Cerebellar cortex (tissue), 1 donor: ENCODE measurements at places on chromosomes 11 and 22.

- no peak for DNase-seq
Measured at GRCh38 chr22:26079009-26079408, 90.3 kb upstream of the SEZ6L start.

DNA sequence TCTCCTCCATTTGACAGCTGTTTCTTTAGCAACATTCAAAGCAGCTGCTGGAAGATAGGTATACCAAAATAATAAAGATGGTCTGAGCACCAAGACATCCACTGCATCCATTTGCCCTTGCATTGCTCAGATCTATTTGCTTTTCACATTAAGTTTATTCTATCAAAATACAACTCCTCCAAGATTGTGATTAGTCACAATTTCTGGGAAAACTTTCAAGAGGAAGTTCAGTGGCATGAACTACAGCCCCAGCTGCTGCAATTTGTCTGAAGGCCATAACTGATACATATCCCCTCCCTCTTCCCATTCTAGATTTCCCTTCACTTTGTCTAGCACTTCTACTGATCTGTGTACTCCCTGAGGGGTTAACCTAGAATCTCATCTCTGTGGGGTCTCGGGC, 117.5 kb upstream of the CEP126 start:
- no peak for DNase-seq

- no peak for DNase-seq
Measured at GRCh38 chr22:46428171-46428570, 92.7 kb downstream of the TRMU start.

- DNase-seq, result no peak
Measured at GRCh38 chr11:113596658-113597057, 109.5 kb downstream of the TMPRSS5 start.

- no peak for DNase-seq
Measured at GRCh38 chr22:44907765-44908737, 101.8 kb downstream of the PHF21B start.

DNA sequence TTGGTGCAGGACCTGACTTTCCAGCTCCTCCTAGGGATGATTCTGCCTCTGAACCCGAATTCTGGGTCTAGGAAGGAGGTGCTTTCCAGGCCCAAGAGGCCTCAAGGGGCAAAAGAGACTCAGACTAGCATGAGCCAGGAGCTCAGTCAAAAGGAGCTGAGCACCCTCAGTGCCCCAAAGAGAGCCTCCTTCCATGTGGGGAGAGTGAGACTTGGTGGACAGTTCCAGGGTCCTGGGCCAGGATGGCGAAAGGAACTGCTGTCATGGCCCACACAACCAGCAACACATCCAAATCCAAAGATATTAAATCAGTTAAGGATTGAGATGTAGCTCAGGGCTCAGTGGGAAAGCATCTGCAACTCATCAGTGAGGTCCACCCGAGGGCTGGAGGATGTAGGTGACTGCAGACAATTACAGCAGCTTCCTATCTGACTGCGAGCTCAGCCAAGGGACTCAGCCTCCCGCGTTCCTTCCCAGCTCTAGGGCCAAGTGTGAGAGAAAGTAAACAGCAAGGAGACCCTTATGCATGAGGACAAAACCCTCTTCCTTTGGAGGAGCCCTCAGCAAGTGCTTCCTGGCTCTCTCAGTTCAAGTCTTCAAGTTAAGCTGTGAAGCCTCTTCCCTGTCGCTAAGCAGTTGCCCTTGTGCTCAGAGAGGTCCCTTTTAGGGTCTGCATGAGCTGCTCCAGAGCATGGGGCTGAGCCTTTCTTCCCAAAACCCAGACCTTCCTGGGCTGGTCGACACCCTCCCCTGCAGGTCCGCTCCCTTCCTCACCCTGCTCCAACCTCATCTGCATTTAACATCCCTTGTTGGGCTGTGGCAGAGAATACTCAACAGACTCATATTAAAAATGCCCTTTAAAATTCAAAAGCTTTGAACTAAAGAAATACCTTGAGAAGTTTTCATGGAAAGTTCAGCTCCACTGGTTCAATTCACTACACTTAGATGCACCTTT, 35.8 kb downstream of the C11orf58 start:
- no peak for DNase-seq

- DNase-seq, result no peak
Measured at GRCh38 chr22:48976556-48977535, 850.8 kb downstream of the BRD1 start.

GRCh38 chr11:61567286-61568061, 13.4 kb downstream of the SYT7 start:
- peak; percentile 61 for DNase-seq

DNA sequence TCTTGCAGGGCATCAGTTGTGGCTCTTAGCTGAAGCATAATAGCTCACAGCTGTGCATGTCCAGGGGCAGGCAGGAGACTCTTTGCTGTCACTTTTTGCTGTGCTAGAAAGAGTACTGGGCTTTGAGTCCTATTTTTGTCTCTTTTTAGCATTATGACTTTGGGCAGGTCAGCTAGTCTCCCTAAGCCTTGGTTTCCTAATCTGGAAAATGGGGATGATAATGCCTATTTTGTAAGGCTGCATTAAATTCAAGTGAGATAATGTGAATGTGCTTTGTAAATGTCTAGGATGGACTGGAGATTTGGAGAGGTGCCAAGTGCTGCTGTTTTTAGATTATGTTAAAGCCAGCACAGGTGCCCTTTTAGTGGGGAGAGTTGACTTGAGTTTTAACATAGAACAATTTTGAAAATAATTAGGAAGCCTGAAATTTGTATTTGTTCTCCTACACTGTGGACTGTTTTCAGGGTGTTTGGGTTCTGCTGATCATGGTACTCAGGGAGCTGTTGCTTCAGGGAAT, 19.1 kb downstream of the CABIN1 start:
- DNase-seq, result no peak
